ENCODE measurements at places on chromosomes 1 and 21.

DNA sequence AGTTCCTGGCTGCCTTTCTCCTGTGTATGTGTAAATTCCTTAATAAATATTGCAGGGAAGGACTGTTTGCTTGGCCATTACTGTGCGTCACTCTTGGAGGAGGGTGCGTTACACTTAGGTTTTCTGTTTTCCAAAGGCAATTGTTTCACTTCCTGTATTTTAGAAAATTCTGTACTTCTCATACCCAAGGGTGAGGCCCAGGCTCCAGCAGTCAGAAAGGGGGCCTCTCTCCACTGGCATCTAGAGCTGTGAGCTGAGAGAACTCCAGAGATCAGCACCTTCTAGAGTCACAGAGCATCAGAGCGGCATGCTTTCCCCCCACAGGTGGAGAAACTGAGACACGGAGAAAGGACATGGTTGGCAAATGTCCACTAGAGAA is 27.0 kb upstream of the ZFP69B start:
- DNase-seq = no peak

DNA sequence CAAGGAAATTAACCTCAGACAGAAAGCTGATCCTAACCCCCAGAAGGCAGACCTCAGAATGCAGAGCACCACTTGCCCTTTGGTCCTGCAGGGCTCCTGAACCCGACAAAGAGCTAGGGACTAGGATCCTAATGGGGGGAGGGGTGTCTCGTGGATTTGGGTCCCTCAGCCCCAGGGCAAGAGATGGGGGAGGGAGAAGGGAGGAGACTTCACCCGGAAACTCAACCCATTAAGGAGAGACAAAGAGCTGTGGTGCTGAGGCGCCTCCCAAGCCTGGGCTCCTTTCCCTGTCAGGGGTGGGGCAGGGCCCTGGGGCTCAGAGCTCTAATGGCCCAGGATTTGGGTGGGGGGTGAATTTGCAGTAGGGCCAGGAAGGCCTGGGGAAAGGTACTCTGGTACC is 2.9 kb downstream of the NECTIN4 start:
- DNase-seq = no peak

- no peak for DNase-seq
Measured at GRCh38 chr21:26572076-26572701, 897 bp downstream of the CYYR1 start.

DNA sequence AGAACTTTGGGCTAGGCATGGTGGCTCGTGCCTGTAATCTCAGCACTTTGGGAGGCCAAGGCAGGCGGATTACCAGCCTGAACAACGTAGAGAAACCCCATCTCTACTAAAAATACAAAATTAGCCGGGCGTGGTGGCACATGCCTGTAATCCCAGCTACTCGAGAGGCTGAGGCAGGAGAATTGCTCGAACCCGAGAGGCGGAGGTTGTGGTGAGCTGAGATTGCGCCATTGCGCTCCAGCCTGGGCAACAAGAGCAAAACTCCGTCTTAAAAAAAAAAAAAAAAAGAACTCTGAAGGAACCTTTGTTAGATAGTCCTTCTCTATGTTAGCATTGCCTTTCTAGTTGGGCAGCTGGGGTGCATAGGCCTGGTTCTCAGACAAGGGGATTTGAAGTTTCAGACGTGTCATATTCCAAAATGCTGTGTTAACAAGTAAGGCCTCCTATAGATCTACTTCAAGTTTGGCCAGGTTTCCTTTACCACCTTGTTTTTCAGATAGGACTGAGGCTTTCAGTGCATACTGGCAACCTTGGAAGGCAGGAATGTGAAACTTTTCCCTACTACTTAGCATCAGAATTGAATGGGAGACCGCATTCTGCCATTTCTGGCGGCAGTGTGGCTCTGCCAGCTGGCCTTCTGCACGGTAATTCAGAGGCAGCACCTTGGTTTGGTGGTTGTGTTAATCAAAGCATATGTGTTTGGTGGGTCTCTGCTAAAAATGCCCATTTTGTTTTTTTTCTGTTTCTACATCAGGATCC is 6.1 kb downstream of the UQCRH start:
- DNase-seq = no peak

- DNase-seq = no peak
Measured at GRCh38 chr21:25903607-25904006, 168.8 kb downstream of the GABPA start.

DNA sequence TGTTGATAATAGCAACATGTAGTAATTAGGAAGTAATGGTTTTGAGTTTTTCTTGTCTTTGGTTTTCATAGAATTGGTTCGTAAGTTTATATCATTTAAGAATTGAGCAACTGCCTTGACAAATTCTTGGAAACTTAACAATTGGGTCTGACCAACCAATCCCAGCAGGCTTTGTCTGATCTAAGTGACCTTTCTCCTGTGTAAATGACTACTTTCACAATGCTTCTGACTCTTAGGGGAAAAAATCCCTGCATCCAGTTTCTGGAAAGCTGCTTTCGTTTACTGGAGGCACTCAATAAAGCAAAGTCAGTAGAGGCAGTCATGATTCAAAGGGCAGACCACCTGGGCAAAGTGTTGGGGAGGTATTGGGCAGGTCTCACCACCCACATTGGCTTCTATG is 303.6 kb upstream of the FAM78B start:
- DNase-seq = no peak

DNA sequence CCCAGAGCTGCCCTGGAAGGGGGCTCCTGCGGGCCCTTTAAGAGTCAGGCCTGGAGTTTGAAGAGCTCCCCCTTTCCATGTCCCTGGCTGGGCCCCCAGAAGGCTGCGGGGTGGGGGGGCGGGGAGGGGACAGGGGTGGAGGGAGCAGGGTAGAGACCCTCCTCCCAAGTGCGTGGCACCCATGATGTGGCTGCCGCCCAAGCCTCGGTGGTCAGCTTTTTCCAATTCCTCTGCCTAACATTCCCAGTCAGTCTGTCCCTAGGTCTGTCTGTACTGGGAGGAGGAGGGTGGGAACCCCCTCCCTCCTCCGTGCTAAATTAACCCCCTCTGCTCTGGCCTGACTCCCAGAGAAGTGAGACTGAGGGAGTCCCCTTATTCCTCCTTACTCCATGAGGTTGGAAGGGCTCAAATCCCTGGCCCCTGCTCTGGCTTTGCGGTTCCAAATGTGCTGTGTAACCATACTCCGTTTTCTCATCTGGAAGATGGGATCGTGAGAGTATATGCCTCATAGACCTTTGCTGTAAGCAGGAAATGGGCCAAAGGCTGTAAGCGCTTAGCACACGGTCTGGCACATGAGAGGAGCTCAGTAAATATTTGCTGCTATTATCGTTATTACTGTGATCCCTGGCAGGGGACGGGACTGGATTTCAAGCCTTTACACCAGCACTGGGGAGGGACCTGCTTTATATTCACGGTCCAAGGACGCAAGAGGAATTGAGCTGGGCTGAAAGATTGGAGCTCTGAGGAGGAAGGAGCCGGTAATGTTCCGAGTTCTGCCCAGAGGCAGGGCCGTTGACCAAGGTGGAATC is 658 bp upstream of the COL16A1 start:
- no peak for DNase-seq

DNA sequence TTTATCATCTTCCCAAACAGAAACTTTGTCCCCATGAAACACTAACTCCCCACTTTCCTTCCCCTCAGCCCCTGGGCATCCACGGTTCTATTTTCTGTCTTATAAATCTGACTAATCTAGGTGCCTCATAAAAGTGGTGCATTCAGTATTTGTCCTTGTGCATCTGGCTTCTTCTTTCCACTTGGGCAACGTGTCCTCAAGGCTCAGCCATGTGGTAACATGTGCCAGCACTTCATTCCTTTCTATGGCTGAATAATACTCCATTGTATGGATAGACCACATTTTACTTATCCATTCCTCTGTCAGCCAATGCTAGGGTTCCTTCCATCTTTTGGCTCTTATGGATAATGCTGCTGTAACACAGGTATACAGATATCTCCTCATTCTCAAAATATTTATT is 305.0 kb upstream of the RUNX1 start:
- DNase-seq = no peak

DNA sequence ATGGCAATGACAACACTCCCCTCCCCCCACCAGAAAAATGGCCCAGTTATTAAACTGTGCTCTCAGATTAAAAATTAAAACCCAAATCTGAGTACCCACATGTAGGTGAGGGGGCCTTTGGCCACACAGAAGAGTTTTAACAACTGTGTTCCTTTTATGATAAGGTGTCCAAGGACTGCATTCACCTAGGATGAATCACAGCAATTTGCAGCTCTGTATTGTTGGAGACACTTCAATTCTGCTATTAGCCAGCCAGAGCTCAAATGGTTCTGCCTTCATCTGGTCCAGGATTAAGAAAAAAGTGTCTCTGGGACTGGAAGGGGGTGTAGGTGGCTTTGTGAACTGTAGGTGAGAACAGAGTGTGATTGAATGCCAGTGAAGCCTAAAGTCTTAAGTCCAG is 43.3 kb upstream of the DIRAS3 start:
- DNase-seq = no peak

- no peak for DNase-seq
Measured at GRCh38 chr1:226945106-226945857, 5.2 kb downstream of the COQ8A start.

DNA sequence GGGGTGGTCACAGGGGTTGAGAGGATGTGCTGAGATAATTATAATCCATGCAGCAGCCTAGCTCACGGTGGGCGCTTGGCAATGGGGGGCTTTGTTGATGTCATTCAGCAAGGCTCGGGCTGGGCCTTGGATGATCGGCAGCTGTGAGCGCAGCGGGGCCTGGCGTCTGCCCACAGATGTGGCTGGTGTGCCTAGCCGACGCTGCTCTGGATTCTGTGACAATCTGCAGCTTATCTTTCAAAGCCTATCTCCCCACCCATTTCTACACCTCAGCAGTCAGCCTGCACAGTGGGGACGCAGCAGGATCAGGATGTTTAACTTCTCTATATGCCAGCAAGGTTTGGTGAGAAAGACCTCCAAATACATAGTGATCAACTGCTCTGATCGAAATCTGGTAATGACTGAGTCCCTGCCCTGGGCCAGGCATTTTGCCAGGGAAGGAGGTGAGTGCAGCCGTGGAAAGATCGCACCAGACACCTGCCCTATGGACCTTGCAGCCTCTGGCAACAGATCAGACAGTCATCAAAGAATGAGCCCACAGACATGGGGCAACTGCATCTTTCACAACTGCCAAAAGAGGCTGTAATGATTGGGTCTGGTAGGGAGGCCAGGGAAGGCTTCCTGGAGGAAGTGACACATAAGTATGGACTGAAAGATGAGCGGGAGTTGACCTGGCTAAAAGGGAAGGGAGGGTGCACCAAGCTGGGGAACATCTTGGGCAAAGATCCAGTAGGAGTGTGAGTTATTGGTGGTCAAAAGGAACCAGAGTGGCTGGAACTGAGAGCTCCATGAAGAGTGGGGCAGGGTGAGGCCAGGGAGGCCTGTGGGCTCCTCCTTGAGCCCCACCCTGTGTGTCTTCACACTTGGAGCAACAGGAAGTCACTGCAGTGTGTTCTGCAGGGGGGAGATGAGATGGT is 35.3 kb downstream of the EPHB2 start:
- no peak for DNase-seq

- no peak for DNase-seq
Measured at GRCh38 chr1:10877894-10878293, 81.4 kb upstream of the CASZ1 start.

DNA sequence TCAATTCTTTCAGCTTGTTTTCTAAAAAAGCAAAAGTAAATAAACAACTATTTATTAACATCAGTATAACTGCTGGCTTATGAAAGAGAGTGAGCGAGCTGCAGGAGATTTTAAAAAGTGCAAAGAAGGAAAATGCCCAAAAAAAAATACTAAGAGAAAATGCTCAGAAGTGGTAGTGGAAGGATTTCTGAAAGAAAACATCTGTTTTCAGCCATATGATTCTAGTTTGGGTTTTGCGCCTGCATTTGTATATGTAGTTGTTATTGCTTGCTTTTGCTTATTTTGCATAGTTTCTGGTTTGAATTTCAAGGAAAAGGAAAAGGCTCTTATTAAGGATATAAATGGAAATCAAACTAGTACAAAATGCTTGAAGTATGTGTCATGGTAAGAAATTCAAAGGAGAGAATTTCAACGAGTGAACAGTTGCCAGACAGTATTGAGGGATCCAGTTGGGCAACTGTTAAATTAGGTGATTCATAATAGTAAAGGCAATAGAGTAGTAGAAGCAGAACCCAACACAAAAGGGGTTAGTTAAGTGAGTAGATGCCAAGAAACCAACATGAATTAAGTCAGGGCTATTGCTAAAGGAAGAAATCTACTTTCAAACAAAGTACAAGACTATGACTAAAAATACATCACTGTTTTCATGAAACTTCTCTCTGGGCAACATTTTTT is 1.2 kb downstream of the GBP5 start:
- no peak for DNase-seq

- DNase-seq = peak; percentile 73
Measured at GRCh38 chr1:39102537-39103327, 76.6 kb downstream of the NDUFS5 start.

DNA sequence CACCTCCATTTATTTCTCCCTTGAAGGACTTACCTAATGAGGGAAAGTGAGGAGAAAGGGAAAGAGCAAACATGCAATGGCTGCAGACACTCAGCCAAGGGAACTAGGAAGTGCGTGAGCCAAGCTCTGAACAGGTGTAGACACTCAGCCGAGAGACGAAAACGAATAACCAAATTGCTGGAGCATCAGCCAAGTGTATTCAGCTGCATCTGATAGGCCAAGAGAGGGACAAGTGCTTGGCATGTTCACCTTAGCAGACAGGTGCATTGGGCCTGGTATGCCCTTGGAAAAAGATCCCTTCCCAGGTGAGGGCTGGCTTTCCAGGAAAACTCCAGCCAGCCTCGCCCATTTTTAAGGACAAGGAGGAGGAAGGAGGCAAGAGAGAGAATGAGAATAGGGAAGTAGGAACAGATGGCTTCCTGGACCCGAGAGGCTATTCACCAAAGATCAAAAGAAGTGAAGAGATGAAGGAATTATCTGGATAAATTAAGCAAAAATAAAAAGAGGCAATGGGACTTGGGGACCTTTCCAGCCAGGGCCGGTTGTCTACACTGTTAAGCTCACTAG is 184.7 kb downstream of the TOMM20 start:
- DNase-seq = no peak

DNA sequence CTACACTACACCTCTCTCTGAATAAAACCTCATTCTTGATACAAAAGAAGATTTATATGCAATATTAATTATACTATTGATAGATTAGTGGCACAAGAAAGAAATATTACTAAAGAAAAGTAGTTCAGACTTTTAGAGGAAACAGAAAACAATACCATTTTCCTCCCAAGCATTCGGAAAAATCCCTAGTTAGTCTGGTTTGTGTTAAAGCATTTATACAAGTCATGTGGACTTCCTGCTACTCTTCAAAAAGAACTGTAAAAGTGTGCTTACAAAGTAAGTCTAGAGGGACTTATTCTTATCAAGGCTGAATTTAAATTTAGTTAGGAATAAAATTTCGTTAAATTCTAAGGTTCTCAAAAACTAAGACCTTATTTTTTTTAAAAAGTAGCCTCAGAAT is 129.1 kb downstream of the ATP1B1 start:
- no peak for DNase-seq

Measured in hematopoietic multipotent progenitor cell treated with erythropoietin and hydrocortisone succinate and interleukin-3 and kit ligand, for 8 days (in vitro differentiated cells).